ENCODE measurements at places on chromosomes 2 and 18.

DNA sequence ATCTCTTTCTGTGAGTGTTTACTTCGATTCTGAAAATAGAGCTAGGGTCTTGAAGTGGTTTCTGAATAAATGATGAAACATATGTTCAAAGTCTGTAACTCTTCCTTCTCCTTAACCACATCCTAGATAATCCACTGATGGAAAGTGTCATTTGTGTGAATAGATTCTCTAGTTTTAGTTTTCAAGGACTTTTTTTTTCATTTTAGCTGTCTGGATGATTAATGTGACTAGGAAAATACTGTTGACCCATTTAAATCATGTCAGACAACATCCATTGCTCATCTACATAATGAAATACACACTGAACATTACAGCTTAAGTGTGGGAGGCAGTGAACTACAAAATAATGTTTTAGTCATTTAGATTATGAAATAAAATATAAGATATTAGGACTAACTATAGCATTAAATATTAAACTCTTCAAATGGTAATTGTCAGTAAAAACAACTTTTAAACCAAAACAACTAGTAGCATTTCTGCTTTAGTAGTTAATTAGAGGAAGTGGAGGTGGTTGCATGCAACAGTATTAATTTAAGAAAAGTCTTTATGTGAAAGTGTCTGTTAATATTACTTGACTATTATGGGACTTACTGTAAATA, 39.1 kb upstream of the DLX1 start:
- DNase-seq = no peak

- DNase-seq = no peak
These were observed 761.0 kb downstream of the EPHA4 start for GRCh38 chr2:220811115-220811514.

DNA sequence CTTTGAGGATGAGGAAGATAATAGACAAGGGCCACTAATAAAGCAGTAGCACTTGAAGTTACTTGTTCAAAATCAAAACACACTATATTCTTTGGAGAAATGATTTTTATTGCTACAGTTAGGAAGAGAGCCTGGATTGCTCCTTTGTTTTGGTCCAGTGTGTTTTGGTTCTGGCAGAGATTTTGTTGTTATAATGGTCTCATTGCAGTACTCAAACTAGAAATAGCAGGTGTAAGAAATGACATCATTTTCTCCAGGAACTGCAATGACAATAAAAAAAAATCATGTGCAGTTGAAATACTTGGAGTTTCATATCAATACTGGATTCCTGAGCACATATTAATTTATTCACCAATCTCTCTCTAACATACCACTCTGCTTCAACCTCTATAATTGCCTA, 490.3 kb downstream of the CCDC85A start:
- DNase-seq = no peak

- DNase-seq = no peak
These were observed 477.7 kb downstream of the TNS1 start for GRCh38 chr2:217525076-217525475.

DNA sequence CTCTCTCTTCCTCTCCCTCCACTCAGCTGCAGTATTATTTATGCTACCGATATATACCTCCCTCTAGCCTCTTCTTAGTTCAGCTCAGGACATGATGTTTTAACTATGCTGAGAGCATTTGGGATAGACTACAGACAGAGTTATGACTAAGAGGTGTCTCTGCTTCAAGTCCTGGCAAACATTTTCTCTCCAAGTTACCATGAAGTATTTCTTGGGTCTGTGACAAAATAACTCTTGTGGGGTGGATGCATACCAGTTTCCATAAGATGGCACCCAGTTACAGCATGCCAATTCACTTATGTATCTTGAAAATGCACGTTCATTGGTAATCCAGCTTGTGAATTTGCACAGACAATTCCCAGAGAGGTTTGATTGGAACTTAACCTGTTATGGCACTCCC, 737.6 kb downstream of the SLC4A3 start:
- no peak for DNase-seq

- DNase-seq = no peak
These were observed 181.5 kb downstream of the KLHL29 start for GRCh38 chr2:23566241-23567142.

GRCh38 chr2:46298522-46299353, 1.5 kb downstream of the EPAS1 start:
- DNase-seq = peak; percentile 62

- DNase-seq = no peak
These were observed 66.0 kb downstream of the EIPR1 start for GRCh38 chr2:3311601-3312000.

GRCh38 chr2:78614726-78615125, 410.8 kb upstream of the REG3G start:
- DNase-seq = no peak

DNA sequence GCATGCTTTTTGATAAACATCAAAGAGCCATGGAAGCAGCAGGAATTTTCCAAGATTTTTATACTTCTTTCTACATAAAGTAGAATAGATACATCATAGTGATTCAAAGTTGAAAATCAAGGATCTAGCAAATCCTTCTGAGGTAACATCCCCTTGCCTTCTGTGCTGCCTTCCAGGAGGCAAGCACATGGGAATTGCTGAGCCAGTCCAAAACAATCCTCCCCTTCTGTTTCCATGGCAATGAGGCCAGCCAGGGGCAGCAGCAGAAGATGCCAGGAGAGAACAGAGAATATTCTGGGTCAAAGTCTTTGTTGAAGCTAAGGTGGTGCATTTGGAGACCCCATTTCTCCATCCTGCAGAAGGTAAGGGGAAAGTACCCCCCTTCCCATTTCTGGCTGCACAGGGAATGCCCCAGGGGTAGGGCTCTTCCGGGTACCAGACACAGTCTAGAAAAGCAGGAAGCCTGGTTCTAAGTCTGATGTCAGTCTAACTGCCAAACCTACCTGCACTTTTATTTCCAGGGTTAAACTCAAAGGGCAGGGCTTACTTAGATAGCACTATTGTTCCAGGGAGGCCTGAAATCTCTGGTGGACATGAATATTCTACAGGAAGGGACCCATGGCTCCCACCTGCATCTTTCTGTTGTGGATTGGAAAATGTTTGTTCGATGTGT, 22.1 kb downstream of the CENPA start:
- DNase-seq = no peak

GRCh38 chr2:36769106-36769505, 72.6 kb downstream of the VIT start:
- DNase-seq = peak; percentile 15

DNA sequence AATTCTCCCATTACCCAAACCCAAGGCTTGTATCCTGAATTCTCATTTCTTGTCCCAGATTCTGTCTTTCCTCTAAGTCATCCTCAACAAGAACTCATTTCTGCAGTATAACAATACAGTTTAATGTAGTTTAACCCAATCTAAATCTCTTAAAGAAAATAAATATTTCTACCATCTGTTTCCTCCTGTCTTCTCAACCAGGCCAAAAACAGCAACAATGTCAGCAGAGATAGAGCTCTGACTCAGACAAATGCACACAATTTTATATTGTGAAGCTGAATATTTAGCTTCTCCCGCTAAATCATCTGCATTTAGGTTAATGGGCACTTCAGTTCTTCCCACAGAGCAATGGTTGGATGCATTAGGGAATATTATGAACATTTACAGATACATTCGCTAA, 35.7 kb upstream of the KYNU start:
- DNase-seq = no peak

GRCh38 chr2:48940606-48941005, 185.1 kb upstream of the LHCGR start:
- no peak for DNase-seq

GRCh38 chr2:111689174-111689573, 194.8 kb downstream of the ANAPC1 start:
- no peak for DNase-seq

DNA sequence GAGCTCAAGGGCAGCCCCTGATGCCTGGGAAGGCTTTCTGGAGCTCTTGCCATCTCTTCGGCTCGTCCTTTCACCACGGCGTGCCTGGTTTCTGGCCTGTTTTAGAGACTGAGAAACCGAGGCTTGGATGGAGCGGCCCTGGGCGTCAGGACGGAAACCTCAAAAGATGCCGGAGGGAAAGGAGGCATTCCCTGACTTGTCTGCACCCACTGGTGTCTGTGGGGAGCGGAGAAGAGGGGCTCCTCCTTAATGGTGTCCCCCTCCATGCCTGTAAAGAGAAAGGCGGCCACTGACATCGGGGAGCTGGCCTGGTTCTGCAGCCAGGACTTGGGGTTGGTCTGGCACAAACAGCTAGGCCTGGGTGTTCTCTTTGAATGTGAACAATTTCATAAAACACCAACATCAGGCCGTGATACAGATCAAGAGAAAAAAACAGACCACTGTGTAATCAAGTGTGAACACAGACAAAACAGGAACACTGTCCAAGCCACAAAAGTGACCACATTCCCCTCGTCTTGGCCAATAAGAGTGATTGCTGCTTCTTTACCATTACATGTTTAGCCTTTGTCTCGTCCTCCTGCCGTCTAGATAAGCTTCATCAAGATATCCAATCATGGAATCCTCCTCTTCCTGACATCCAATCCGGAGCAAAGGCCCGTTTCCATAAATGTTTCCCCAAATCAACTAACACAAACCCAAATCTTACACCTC, 633 bp upstream of the ILKAP start:
- DNase-seq = no peak

- DNase-seq = no peak
These were observed 82.6 kb downstream of the DNMT3A start for GRCh38 chr2:25258847-25259736.

DNA sequence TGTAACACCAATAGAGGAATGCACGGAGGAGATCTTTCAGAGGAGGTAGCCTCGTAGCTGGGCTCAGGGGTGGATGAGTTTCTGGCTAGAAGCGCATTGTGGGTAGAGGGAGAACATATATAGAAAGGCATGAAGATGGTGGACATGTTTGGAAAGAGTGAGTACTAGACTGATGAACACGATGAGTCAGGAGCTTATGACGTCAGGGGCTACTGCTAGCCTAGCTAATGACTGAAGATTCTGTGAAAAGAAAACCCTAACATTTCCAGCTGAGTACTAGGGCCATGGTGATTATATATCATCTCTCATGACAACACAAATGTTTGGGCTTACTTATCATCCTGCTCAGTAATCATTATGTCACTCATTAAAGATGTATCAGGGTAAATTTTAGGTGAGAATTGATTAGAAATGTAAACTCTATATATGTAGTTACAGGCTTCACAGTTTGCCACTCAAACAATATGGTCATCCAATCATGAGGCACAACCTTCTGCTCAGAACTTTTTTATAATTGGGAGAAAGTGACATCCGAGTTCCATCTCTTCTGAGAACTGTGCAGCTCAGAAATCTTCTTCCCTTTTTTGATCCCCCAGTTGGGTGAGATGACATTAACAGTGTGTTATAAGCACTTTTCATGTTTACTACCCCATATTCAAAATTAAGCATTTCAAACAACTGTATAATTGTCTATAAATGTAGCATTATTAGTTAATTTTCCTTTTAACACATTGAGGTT, 22.2 kb upstream of the IL1RN start:
- no peak for DNase-seq

GRCh38 chr18:6960656-6961055, 156.9 kb downstream of the LAMA1 start:
- no peak for DNase-seq

GRCh38 chr2:225378984-225379383, 20.5 kb upstream of the NYAP2 start:
- no peak for DNase-seq

DNA sequence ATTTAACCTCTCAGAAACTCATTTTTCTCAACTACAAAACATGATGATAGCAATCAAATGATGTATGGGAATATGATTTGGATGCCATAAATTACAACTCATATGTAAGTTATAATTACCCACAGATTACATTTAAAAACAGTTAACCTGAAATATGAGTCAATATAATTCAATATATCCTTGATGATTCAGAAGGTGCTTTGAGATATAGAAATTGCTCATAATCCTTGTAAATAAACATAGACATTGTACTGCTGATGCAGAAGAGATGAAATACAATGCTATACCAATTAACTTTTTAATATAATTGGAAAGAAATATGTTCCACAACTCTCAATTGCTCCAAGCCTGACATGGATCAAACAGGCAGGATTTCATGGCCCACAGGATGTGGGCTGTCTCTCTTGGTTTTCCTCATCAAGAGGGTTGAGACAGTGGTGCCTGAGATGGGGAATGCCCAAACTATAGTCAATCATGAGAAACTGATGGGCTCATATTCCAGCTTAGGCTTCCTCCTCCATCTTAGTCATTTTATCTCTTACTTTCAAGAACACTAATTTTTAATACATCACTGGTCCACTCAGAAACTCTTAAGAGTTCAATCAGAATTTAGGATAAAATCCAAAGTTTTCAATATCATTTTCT, 49.4 kb downstream of the NCKAP5 start:
- DNase-seq = no peak

GRCh38 chr2:13651684-13652131, 935.0 kb downstream of the TRIB2 start:
- no peak for DNase-seq

DNA sequence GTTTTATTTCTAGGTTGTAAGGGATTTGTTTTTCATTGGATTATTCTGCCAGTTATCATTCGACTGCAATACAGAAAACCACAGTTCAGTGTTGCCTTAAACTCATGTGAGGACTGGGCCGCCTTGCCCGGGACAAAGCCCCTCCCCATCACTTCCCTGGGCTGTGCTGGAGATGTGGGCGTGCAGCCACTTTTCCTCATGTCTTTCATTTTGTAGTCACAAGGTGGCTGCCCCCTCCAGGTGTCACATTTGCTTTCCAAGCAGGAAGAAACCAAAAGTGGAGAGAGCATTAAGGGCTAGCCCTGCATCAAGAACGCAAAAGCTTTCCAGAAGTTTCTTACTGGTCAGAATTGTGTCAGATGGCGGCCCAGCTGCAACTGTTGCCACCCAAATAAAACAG, 492.5 kb upstream of the ID2 start:
- no peak for DNase-seq

GRCh38 chr2:9690716-9691498, 60.1 kb upstream of the YWHAQ start:
- DNase-seq = no peak

- DNase-seq = no peak
These were observed 27.2 kb upstream of the SATB2 start for GRCh38 chr2:199484927-199485326.

DNA sequence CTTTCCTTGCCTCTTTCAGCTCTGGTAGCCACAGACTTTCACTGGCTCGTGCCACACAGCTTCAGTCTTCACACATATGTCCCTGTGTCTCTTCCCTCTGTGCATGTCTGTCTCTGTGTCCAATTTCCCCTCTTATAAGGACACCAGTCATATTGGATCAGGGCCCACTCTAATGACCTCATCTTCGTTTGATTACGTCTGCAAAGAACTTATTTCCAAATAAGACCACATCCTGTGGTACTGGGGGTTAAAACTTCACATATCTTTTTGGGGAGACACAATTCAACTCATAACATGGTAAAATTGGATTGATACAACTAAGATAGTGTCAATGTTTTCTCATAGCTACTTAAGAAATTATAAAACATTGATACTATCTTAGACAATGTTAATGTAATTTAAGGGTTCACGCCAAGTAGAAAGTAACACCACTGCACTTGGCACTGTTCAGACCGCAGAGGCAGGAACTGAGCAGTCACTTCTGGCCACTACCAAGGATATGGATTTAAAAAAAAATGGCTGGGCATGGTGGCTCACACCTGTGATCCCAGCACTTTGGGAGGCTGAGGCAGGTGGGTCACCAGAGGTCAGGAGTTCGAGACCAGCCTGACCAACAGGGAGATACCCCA, 119.6 kb upstream of the EPAS1 start:
- DNase-seq = no peak

Measured in spinal cord (tissue), 10 donors.